ENCODE measurements at places on chromosomes 6 and 20.

DNA sequence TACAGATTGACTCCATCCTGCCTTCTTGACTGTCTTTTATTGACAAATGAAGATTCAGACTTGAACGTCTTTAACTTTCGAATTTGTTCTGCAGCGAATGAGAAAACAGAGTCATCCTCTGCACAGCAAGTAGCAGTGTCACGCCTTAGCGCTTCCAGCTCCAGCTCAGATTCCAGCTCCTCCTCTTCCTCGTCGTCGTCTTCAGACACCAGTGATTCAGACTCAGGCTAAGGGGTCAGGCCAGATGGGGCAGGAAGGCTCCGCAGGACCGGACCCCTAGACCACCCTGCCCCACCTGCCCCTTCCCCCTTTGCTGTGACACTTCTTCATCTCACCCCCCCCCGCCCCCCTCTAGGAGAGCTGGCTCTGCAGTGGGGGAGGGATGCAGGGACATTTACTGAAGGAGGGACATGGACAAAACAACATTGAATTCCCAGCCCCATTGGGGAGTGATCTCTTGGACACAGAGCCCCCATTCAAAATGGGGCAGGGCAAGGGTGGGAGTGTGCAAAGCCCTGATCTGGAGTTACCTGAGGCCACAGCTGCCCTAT, 12.2 kb downstream of the BRD2 start:
- DNase-seq, result no peak

DNA sequence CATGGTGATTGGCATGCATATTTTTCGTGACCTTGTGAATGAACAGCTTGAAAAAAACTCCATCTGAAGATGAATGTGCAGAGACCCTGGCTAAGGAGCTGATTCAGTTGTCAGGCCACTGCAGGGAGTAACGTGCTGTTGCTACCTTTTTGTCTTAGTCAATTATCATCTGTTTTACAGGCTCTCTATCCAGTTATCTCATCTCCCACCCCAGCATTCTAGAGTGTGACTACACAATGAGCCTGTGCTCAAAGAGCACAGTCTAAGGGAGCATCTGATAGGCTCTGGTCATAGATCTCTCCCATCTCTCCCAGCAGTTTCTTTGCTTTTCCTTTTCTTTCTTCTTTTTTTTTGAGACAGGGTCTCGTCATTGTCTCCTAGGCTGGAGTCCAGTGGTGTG, 45.5 kb downstream of the NDRG3 start:
- DNase-seq, result no peak

DNA sequence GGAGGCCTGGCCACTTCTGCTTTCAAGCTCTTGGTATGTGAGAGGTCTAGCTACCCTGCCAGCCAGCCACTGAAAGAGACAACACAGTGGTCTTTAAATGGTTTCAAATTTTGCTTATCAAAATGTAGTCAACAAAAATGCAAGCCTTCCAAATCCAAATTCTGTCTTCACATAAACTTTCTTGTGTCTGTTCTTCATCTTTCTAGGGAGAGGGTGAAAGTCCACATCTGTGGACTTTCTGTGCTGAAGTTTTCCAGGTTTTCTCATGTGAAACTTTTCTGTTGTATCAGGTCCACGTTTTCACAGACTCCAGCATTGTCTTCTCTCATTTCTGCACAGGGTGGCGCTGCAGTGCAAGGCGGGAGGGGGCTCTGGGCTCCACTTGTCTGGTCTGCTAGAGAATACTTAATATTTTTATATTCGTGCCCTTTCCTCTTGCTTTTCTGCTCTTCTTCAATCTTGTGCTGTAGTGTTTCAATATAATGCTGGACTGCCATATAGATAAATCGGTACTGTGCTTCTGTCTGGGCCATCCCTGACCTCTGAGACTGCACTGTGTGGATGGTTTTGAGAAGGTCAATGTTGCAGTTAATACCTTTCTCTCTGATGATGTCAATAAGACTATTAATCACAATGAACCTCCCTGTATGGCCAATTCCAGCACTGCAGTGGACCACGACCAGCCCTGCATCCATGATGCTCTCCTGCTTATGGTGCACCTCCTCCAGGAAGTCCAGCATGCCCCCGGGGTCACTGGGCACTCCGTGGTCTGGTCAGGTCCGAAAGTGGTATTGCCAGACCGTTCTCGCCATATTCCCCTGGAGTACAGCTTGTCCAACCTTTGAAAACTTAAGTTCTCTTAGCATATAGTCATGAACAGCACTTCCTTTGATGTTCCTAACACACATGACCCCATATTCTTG, 161.6 kb upstream of the TNFAIP3 start:
- DNase-seq, result no peak

- DNase-seq, result no peak
Measured at GRCh38 chr6:82240186-82240585, 7.4 kb downstream of the IBTK start.

DNA sequence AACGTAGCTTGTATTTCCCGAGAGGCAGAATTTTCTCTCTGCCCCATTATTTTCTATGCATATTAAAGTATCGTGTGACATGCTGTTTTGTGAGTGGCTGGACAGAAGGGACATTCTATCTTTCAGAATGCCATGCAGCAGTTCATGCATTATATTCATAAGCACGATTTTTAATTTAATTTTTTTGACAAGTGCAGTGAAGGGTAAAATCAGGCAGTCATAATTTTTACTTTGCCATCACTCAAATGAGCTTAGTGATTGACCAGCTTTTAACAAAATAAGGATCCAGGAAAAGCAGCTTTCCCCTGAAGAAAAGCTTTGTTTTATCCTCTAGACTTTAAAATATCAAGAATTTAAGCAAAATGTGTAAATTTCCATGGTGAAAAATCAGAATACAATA, 673.3 kb downstream of the KIF16B start:
- no peak for DNase-seq

GRCh38 chr6:134921721-134922261, 28.1 kb downstream of the ALDH8A1 start:
- DNase-seq, result no peak

GRCh38 chr20:49426873-49427272, 55.6 kb downstream of the KCNB1 start:
- no peak for DNase-seq

DNA sequence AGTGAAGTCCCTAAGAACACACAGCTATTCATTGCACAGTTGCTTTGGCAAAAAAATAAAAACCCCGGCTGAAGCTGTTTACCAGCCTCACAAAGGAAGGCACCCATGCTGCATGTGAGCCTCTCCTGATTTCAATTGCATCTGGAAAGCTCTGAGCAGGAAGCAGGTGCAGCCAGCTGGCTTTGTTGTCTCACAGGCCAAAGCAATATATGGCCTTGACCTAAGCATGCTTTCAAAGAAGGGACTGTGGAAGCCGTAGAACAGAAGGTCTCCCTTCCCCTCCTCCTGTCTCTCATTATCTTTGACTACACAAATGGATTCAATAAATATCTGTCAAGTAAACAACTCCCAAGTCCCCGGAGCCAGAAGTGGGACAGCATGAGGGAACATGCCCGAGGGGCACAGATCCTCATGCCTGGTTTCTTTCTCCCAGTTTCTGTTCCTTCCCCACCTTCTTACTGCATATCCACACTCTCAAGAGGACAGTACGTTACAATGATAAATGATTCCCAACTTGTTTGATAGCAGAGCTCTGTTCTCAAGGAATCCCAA, 57.2 kb upstream of the PCSK2 start:
- DNase-seq, result no peak

GRCh38 chr20:32168184-32168910, 39.2 kb downstream of the PLAGL2 start:
- no peak for DNase-seq

- no peak for DNase-seq
Measured at GRCh38 chr6:124132256-124132655, 328.6 kb downstream of the NKAIN2 start.

DNA sequence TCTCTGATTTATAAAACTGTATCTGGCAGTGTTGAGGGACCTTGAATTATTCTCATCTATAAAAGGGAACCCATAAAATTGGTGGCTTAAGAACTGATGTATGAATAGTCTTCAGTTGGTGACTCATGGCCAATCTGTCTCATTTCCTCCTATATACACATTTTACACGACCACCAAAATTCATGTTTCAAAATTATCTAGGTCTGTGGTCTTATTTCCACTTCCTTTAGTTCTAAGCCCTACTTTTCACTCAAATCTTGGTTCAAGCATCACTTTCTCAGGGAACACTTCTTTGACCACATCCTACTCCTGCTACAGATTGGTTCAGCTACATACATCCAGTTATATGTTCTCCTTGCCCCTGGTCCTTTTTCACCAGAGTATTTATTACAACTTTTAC, 18.6 kb upstream of the ENPP1 start:
- DNase-seq, result no peak

DNA sequence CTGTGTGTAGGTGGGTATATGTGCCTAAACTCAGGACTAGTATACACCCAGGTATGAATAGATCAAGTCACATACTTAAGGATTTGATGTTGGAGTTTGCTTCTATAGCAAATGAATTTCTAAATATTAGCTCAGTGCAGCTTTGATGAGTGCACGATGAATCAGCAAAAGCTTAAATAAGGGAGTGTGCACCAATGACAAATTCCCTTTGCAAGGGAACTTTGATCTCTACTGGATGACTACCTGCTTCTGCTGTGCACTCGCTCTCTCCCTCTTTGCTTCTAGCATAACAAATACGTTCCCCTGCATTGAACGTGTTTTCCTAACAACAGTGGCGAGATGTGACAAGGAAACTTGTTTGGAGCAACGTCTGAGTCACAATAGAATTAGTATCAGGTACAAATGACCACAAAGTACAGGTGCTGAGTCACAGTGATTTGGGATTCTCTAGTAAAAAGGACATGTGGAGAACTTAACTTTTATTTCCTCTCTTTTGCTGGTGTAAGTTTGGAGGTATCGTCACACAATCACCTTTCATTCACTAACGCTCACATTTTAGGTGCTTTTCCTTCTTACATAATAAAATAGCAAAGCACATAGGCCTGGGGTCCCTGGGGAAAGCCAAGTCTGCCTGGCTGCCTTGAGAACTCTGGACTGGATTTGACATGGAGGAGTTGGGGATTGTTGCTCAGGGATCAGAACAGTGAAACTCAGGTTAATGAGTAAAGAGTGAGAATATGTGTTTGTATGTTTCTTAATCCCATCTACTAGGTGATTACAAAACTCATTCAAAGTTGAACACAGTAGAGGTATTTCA, 49.7 kb downstream of the KLHL31 start:
- no peak for DNase-seq

DNA sequence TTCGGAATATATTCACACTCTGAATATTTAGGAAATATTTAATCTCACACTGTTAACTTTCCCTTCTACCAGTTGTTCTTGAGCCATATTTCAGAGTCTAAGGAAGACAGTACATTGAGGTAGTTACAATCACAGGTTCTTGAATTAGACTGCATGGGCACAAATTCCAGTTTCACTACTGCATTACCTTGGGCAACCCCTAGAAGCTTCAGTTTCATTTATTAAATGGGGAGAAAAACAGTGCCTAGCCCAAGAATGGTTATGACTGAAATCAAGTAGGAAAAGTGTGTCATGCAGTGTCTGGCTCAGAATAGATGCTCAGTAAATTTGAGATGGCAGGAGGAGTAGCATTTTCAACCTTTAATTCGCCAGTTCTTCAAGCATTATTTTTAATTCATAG, 124.5 kb upstream of the SAMD5 start:
- no peak for DNase-seq

- DNase-seq, result no peak
Measured at GRCh38 chr6:10426781-10427279, 12.0 kb upstream of the TFAP2A start.

GRCh38 chr20:25325073-25325472, 65.6 kb downstream of the ABHD12 start:
- DNase-seq, result no peak

- DNase-seq, result no peak
Measured at GRCh38 chr6:88585276-88585692, 378.1 kb downstream of the RNGTT start.

DNA sequence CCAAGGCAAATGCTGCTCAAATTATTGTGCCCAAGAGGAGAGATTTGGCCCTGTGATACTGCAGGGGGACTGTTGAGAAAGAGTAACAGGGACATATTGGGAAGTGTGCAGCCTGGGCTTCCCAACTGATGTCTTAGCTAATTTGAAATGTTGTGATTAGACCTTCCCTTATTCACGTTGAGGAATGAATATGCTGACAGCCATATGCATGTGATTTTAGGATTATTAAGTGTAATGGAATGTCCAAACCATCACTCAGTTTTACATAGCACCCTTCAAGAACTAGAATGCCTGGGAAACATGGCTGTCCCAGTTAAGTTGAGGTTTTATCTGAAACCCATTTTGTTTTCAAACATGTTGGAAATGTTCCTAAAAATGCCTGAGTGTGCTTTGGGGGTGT, 81.4 kb downstream of the CARMIL1 start:
- peak; percentile 52 for DNase-seq

DNA sequence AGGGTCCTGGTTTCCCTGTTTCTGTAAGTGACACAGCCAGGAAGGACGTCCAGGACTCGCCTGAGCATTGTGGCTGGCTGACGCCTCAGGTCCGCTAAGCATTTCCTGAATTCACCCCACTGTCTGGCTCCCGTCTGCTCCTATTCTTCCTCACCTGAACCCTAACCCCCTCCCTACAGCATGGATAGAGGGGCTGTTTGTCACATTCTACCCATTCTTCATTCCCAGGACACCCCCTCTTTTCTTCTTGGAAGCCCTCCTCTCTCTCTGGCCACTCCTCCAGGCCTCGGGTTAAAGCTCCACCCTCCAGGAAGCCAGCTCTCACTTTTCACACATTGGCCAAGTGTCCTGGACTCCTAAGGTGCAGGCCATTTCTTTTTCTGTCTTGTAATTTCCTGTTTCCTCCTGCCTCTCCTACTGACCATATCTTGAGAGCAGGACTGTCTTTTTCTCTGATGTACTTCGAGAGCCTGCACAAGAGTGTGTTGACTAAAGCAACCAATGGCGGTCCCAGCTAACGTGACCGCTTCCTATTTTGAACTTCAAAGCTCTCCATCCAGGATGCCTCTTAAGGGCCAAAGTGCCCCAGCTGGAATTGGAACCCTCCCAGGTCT, 24.2 kb upstream of the MYMX start:
- no peak for DNase-seq

DNA sequence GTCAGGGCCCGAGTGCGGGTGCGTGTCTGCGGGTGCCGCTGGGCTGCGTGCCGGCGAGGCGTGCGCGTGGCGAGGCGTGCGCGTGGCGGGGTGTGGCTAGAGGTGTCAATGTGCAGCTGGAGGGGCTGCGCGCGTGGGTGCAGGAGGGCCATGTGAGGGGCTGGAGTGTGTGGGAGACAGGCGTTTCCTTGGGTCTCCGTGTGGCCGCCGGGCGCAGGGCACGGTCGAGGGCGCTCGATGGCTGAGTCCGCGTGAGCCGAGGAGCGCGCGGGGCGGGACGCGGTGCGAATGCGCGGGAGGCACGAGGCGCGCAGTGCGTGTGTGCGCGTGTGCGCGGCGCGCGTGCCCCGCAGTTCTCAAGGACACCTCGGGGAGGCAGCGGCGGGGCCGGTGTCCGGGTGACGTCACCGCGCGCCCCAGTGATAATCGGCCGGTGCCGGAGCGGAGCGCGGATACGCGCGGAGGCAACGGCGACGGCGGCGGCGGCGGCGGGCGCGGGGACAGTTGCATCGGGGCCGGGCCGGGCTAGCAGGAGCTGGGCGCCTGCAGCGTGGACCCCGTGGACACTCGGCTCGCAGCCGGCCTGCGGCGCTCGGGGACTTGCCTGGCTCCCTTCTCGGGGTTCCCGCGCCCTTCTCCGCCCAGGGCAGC, 38.7 kb downstream of the YTHDF1 start:
- no peak for DNase-seq

GRCh38 chr6:134511984-134512683, 194.2 kb upstream of the SGK1 start:
- no peak for DNase-seq
